NCI-H524 (cell line): ENCODE measurements at places on chromosomes 2 and 18.

DNA sequence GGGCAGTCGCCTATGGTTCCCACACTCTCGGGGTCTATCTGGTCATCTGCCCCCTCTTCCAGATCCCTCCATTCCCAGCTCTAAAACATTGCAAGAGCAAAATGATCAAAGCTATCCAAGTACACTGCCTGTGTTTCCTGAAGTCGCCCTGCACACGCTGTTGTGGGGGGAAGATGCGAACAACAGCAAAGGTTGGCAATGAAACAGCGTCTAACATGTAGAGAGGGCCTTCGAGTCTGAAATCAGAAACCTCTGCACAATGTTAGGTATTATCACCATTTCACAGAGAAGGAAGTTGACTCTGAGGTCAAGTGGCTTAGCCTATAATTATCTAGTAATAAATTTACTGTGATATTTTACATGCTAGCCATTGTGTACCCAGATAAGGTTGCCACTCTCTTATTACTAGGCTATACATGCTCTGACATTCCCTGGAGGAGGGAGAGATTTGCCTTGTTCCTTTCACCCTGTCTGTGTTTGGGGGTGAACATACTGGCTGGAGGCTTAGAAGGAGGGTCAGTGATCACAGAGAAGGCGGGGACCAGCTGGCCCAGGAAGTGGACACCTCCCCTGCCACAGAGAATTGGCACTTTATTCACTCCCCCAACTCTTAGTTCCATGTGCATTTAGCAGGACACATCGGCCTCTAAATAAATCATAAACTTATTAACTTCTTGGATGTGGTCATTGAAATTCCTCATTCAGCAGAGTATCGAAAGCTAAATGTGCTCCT, 36.8 kb downstream of the KCTD1 start:
- DNase-seq, result no peak

DNA sequence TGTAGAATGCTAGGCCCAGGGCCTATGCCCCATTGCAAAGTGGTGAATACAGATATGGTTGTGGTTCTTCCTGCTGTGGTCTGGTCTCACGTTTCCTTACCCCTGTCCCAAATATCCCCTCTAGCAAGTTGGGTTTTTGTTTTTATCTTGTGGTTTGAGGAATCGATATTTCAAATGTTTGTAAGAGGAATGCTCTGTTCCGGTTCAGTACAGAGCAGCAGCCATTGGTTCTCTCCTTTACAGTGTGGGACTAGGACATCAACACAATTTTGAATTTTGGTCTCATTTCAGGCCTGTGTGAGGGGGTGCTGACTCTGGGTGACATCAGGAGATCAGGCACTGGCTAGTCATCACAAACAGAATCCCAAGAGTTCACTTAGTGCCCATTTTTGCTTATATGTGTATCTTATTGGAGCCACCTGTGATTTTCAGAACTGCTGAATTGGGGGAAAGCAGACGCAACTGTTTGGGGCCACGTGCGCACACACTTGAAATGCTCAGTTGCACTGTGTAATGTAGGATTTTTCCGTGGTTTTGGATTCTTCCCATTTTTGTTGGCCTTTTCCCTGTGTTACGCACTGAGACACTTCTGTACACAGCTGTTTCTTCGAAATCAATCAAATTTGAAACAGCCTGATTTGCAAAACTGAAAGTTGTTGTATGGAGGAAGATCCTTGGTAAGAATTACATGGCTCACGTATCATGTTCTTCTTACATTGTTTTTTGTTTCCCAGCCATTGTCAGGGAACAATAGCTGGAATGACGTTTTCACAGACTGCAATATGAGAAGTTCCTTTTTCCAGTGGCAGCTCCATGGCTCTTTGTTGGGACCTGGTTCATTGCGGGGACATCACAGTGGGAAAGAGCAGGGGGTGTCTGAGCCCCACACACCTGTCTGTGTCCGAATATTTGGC, 8.6 kb downstream of the SH3BP4 start:
- no peak for DNase-seq

GRCh38 chr2:156937430-156937829, 320.1 kb upstream of the GALNT5 start:
- DNase-seq, result no peak

GRCh38 chr2:60528281-60529020, 25.0 kb downstream of the BCL11A start:
- DNase-seq, result no peak
